ENCODE measurements at places on chromosomes 1 and 21.

GRCh38 chr1:90513956-90514355, 203.1 kb downstream of the BARHL2 start:
- DNase-seq = no peak

DNA sequence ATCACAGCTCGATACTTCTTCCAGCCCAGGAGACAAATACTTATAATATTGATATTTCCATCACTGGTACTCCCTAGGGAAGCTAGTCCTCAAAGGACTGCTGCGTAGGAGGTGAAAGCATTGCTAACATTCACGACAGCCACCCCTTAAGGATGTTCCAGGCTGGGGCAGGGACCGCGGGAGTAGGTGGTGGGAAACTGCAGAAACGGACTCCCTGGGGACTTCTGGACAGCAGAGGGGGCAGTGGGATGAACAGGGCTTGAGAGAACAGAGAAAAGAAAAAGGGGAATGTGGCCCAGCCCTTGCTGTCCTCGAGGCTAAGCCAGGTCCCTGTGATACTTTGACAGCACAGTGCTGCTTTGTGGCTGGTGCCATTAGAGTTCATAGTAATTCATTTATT, 108.0 kb downstream of the HMGB4 start:
- DNase-seq = no peak

DNA sequence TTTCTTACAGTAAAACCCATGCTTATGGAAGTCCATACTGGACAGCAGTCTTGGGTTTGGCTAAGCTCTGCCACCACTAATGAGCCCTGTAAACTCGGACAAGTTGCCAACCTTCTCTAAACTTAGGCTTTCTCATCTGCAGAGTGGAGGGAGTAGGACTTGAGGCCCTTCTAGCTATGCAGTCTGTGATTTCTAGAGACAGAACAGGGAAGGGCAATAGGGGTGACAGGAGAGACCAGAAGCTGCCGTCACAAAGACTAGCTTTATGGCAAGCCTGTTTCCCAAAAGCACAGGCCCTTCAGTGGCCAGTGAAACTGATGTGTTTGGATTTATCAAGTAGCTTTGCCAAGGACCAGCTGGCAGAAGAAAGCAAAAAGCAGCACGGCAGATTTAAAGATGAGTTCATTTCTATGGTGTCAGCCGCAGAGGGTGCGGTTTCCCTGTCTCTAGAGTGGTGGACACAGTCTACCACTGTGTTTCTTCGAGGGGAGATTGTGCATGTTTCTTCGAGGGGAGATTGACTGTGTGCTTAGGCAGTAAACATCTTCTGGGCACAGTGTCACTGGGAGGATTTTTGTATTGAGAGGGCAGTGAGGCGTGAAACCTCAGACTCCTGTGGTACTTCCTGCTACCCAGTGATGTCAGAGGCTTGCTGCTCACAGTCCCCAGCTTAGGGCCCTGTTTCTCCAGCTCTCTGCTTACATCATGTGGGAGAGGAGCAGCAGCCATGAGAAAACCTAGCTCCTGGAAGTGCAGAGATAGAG, 119.0 kb downstream of the ROR1 start:
- peak; percentile 82 for DNase-seq

- no peak for DNase-seq
Observed at GRCh38 chr1:5616366-5617178, 375.7 kb downstream of the NPHP4 start.

DNA sequence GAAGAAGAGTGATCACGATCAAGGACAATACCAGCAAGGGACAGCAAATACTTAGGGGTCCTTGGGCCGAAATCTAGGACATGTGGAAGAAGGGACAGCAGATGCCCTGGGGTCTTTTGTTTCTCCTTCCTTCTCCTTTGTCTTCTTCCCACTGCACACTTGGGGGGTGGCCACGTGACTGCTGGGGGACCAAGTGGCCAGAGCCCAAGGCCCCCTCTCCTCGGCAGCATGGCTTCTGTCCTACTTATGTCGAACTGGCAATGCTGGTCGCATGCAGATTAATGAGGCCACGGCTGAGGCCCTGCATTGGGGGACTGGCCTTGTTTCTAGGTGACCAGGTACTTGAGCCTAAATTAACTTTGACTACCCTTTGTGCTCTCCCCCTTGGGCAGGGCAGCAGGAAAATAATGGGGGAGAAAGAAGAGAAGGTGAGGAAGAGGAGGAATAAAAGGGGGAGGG, 83.0 kb downstream of the GRIK3 start:
- no peak for DNase-seq
